ENCODE measurements at places on chromosomes 16 and 17. TPM values are rescaled to one million over a fixed set of nuclear protein-coding genes. Genes with fewer than 3 reads are reported as not detected.

Gene NDUFAF8
- total RNA-seq: 32.2 TPM

Gene OR2C1
- total RNA-seq: not detected

Gene FDXR
- 20.7 TPM for total RNA-seq

Gene ICAM2
- 1.3 TPM for total RNA-seq

Gene SMPD3
- total RNA-seq: 0.86 TPM

Gene HOXB4
- 1.7 TPM for total RNA-seq

DNA sequence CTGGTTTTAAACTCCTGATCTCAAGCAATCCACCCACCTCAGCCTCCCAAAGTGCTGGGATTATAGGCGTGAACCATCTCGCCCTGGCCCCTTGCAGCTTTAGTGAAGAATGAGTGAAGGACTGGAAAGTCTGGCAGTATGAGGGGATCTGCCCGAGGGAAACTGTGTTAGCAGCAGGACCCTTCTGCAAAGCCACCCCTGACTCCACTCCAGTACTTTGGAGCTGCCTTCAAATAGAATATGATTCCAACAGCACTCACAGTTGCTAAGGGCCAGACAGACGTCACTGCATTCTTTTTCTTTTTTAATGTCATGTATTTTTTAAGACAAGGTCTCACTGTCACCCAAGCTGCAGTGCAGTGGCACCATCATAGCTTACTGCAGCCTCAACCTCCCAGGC is 52.3 kb downstream of the KPNA2 start:
- DNase-seq: no peak

DNA sequence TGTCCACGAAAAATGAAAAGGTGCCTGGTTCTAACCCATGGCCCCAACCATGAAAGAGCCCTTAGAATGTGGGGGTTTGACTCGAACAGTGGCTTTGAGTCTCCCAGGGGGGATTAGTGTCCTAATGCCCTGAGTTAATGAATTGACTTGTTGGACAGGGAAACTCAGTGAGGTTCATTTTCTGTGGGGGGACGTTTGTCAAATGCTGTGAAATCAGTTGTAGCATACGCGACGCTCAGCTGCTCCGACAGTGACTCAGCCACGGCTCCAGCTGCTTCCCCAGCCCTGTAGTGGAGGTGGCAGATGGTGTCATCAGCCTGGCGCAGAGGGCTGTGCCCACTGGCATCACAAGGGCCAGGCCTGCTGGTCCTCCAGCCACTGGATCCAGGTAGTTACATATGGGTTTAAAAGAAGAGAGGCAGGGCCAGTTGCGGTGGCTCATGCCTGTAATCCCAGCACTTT is 3.9 kb upstream of the TMEM235 start:
- no peak for DNase-seq

- no peak for DNase-seq
These were observed 259.9 kb downstream of the SOX9 start for GRCh38 chr17:72380737-72381136.

GRCh38 chr16:88383401-88384221 is 852 bp downstream of the ZNF469 start:
- DNase-seq: peak; percentile 69

DNA sequence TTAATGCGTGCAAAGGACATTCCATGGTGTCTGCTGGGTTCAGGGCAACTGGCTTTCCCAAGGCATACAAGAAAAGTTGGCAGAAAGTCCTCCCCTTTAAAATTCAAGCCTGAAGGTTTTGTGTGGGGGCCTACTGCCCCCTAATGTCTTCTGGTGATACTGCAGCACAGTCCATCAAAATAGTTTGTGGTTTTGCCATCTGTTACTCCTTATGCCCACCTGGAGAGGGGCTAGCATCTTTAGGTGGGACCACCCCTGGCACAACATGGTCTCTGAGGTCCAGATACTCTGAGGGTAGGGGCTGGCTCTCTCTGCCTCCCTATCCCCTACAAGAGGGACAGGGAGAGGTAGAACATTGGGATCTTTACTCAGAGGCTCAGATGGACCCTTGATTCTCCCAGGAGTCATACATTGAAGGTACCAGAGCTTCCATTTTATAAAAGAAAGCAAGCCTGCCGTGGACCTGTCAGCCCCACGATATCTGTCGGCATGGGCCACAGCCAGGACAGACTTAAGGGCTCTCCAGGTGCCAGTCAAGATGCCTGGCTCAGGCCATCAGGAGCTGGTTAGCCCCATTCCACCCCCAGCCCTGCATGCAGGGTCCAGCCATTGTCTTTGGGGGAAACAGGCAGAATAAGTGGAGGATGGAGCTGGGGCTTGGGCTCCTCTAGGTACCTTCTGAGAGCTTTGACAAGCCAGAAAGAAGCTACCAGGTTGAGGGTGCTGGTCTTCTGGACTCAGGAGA is 6.3 kb downstream of the ESRP2 start:
- DNase-seq: peak; percentile 71

DNA sequence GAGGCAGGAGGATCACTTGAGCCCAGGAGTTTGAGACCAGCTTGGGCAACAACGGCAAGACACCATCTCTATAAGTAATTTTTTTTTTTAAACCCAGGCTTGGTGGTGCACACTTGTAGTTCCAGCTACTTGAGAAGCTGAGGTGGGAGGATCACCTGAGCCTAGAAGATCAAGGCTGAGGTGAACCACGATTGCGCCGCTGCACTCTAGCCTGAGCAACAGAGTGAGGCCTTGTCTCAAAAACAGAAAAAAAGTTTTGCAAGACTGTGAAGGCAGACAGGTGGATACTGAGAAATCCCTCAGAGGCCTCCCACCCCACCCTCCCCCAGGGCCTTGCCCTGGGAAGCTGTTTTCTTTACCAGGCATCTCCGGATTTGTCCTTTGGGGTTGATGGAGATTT is 125.4 kb downstream of the MGAT5B start:
- DNase-seq: no peak

DNA sequence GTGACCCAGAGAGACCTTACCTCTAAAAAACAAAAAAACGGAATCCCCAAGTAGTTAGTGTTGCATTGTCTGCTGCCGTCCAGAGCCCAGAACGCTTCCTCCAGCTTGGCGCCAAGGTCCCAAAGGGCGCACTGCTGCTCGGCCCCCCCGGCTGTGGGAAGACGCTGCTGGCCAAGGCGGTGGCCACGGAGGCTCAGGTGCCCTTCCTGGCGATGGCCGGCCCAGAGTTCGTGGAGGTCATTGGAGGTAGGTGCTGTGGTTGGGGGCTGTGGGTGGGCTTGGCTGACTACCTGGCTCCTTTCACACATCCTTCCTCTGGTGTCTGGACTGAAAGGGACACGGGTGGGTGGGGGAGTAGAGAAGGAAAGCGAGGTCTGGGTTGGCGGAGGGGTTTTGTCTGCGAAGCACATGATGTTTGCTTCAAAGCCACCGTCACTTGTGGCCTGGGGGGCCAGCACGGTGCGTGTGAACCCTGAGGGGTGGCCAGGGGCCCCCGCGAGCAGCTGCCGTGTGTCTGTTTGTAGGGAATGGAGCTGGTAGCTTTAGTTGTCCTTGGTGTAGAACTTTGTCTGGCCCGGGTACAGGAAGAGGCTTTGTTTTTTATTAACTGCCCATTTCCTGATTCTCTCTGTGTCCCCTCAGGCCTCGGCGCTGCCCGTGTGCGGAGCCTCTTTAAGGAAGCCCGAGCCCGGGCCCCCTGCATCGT is 23.8 kb downstream of the SPG7 start:
- no peak for DNase-seq

GRCh38 chr17:80722661-80723060 is 178.0 kb downstream of the RPTOR start:
- no peak for DNase-seq

DNA sequence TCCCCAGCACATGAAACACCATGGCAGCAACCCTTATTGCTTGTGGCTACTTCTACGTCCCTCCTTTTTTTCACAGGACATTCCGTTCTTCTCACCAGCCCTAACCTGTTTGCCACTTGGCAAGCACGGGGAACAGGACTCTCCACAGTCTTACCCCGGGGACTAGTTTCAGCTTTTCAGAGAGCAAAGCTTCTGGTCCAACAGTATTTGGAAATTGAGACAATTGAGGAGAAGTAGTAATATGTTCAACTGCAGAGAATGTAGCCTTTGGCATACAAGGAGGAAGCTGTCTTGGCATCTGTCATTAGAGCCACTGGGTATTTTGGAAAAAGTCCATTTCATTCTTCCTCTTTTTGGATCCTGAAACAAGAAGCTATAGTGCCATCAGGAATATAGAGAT is 65.7 kb downstream of the MAP2K6 start:
- DNase-seq: no peak

DNA sequence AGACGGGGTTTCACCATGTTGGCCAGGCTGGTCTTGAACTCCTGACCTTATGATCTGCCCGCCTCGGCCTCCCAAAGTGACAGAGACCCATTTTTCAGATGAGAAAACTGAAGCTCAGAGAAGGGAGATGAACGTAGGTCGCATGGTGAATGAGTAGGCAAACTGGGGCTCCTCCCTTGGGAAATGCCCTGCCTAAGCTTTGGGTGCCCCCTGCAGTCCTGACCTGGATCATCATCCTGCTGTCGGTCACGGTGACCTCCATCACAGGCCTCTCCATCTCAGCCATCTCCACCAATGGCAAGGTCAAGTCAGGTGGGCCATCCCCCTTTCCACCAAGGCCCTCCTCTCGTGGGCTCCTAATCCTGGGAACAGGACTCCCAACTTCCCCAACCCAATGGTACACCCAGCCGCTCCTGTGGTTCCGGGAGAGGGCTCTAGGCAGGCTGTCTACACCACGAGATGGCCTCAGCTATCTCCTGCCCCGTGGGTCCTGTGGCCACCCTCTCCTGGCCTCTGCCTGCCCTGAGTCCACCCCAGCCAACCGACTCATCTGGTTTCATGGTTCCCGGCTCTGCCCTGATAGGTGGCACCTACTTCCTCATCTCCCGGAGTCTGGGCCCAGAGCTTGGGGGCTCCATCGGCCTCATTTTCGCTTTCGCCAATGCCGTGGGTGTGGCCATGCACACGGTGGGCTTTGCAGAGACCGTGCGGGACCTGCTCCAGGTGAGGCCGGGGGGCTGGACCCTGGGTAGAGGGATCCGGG is 4.7 kb downstream of the SLC12A3 start:
- DNase-seq: no peak

GRCh38 chr17:49646391-49647255 is 31.3 kb downstream of the SPOP start:
- peak; percentile 62 for DNase-seq

DNA sequence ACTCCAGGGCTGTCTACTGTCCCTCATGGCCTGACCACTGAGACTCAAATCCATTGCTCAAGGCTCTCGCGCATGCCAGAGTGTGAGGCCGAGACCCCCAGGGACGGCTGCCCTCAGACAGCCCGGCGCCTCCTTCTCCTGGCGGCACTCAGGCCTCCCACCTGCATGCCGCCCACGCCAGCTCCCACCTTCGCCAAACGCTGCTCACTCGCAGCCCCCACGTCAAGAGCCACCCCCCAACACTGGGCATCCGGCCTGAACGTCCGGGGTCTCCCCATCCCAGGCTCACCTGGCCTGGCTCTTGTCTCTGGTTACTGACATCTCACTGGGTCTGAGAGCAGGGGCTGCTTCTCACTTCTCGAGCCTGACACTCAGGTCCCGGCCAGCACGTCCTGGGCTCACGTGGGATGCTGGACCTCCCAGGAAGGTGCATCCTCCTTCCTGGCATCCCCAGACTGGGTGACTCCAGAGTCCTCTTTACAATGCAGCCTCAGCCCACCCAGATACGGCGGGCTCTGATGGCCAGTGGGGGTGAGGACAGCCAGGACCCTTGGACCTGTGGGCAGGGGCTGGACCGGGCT is 12.2 kb upstream of the CACNA1H start:
- DNase-seq: no peak

- no peak for DNase-seq
These were observed 11.3 kb downstream of the TBX4 start for GRCh38 chr17:61463316-61464129.

DNA sequence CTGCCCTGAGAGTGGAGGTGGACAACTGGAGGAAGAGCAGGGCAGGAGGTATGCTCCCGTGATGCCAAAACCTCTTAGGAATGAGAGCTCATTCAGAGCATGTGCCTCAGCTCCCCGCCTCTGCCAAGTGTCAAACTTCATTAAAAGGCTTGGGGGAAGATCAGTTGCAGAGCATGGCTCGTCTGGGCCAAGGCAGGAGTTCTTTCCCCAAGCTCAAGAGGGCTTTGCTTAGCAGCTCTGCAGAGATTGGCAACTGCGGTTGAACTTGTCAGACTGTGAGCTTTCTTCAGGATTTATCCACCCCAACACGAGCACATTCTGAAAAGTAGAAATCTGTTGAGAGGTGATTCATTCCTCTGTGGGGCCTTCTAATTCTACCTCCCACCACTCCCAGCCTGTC is 248.1 kb downstream of the HS3ST3A1 start:
- DNase-seq: no peak

DNA sequence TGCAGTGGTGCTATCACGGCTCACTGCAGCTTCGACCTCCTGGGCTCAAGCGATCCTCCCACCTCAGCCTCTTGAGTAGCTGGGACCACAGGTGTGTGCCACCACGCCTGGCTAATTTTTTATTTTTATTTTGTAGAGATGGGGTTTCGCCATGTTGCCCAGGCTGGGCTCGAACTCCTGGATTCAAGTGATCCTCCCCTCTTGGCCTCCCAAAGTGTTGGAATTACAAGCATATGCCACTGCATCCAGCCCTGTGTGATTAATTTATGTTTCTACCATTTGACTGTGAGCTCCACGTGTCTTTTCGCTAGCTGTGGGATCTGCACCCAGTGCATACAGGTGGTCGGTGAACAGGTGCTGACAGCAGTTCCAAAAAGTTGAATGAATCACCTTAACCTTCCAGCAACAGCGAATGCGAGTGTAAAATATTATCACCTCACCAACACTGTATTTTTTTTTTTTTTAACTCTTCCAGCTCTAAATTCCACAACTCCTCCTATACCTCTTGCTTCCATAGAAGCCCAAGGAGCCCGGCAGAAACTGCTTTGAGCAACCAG is 484 bp upstream of the NUDT7 start:
- no peak for DNase-seq

GRCh38 chr16:84315422-84315821 is 20.7 kb downstream of the WFDC1 start:
- DNase-seq: no peak

DNA sequence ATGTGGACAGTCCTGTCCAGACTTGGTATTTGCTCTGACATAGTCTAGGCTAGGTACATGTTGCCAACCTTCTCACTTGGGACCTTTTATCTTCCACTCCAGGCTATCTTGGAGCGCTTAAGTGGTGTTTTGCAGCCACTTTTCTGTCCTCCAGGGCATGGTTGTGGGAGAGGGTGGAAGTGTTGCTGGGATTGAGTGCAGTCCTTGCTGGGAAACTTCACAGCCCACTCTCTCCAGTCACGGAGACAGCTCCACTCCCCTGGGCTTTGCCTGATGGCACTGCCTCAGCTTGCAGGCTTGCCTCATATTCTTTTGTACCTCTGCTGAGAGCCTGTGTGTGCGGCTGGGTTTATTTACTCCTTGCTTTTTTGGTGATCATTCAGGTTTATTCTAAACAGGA is 17.4 kb downstream of the RPA1 start:
- DNase-seq: no peak

- DNase-seq: no peak
These were observed 19.5 kb downstream of the SOCS3 start for GRCh38 chr17:78340183-78340955.

- peak; percentile 4 for DNase-seq
These were observed 4.5 kb downstream of the MFSD6L start for GRCh38 chr17:8794636-8795035.

Data from fibroblast of villous mesenchyme (primary cell).